ENCODE measurements at places on chromosomes 7 and 10.
A peak's percentile ranks its signal among the peaks of the same experiment; 100 is the strongest.

- DNase-seq, result no peak
These were observed 23.8 kb downstream of the PEX1 start for GRCh38 chr7:92504563-92504962.

DNA sequence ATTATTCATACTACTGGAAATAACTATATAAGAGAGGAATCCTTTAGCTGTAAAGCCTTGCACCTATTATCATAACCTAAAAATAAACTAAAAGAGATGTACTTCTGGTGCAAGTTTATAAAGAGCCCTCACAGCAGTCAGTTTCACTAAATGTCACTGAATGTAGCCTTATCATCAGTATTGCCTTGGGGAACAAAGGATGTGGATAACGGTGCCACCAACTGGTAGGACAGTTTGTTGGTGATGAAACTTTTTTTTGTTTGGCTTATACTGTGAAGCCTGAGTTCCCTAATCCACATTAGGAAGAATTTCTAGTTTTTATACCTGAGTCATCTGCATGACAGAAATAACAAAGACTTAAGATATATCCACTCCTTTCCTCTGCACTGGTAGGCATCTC lies 117.9 kb upstream of the COL1A2 start:
- DNase-seq, result no peak

- DNase-seq, result no peak
These were observed 71.4 kb downstream of the HTR5A start for GRCh38 chr7:155141562-155141961.

- DNase-seq, result no peak
These were observed 54.4 kb downstream of the MTPAP start for GRCh38 chr10:30294476-30295240.

DNA sequence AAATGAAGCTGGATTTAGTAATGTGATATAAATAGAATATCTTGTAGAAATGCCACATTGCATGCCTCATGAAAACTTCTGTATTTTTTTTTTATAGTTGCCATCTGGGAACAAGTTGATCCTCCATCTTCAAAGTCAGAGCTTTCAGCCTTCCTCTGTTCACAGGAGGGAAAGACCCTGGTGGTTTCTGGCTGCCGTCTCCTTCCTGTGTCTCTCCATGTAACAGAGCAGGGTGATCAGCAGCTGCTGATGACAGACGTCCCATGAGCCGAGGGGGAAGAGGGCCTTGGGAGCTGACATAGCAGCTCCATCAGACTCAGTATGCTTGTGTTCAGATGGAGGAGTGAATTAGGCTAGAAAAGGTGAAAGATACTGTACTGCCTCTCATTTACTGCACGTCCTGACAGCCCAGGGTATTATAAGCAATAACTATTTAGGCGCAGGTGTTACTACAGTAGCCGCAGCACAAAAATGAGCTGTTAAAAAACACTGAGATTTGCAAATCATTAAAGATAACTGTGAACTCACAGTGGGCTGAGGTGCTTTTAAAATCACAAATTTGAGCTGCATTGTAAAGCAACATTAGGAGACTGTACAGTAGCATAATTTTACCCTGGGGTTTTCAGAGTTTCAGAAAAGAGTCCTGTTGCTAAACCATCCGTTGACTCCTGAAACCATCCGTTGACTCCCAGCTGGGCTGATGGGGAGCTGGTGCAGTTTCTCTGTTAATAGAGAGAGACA lies 103.3 kb downstream of the CFAP58 start:
- DNase-seq, result no peak

DNA sequence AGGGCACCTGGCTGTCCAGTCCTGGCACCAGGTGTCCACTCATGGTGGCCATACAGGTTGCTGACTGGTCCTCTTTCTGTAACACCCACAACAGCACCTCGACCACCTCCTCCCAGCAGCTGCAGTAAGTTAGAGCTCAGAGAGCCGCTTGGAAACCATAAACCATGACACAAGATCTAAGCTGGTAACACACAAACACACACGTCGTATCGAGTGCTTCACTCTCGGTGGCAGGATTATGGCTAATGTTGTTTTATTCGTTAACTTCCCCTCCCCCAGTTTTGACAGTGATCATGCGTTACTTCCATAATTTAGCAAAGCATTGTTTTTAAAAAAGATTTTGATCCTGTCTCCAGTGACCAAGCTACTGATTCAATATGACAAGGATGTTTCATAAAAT lies 59.7 kb downstream of the CAMK2B start:
- no peak for DNase-seq

DNA sequence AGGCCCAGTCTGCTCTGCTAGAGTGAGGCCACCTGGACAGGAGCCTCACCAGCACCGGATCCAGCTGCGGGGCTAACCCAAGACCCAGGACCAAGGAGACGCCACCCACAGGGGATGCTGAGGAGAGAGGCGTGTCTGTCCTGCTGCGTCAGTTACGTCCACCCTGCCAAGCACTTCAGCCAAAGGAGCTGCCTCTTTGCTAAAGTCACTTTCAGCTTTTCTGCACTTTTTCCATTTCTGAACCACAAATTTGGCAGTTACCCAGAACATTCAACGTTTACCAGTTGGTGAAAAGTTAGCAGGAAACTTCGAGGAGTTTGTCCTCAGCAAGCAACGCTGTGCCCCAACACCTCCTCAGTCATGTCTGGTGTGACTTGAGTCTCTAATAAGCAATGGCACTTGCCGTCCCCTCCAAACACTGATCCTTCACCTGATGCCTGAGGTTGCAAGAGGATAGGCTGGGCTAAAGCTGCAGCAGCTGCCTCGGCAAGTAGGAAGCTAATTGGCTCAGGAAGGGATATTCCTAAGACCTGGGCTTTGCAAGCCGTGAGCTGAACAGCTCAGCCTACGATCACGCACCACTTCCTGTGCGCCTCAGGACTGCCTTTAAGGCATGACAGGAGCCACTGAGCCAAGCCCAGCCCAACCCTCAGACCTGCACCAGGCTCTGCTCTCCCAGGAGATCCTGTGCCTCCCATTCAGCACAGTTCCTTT lies 40.1 kb downstream of the KCNH2 start:
- DNase-seq, result peak; percentile 42

DNA sequence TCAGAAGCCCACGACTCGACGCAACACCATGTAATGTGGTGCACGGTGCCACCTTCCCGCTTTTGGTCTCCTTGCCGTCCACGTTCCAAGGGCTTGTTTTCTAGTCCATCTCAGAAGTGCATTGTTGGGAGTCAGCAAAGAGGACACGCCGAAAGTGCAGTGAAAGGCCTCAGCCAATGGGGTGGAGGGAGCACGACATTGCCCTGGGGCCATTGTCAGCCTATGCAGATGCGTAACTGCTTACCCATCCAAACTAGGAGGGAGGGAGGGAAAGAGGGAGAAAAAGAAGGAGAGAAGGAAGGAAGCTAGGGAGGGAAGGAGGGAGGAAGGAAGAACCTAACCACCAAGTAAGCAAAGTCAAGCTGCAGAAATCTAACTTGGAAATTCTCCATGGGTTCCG lies 202.4 kb downstream of the CCDC3 start:
- no peak for DNase-seq

DNA sequence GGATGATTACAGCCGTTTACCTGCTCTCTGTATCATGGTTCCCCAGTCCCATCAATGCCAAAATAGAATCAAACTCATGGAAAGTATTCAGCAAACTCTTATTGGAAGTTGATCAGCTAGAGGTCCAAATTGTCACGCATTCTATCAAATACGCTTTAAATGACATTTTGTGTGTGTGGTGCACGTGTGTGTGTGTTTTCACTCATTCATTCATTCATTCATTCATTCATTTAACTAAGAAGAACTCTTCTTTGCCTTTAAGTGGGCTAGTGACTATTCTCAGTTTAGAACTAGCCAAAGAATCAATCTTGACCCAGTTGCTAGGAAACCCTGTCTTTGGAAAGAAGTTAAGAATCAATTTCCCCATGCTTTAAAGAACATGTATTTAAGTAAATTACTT lies 102.8 kb downstream of the RTKN2 start:
- DNase-seq, result no peak

DNA sequence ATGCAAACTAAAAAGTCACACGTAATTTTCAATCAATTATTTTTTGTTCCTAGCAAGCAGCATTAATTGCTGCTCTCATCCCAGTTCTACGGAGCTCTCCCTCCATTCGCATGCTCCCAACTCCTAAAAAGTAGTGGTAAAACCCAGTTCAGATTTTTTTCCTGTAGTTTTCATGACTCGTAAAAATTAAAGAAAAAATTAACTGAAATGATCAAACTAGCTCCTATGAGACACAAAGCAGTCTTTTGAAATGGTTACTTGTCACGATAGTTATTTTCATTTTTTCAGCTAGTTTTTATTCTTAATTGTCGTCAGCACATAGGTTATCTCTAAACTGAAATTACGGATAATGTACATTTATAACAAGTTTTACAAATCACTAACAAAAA lies 1.8 kb downstream of the HNRNPA2B1 start:
- no peak for DNase-seq

DNA sequence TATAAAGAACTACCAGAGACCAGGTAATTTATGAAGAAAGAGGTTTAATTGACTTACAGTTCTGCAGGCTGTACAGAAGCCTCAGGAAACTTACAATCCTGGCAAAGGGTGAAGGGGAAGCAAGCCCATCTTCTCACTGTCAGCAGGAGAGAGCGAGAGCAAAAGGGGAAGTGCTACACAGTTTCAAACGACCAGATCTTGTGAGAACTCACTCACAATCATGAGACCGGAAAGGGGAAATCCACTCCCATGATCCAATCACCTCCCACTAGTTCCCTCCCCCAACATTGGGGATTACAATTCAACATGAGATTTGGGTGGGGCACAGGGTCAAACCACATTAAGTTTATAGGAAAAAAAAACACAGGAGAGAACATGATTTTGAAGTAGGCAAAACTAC lies 222.1 kb upstream of the SHH start:
- no peak for DNase-seq

DNA sequence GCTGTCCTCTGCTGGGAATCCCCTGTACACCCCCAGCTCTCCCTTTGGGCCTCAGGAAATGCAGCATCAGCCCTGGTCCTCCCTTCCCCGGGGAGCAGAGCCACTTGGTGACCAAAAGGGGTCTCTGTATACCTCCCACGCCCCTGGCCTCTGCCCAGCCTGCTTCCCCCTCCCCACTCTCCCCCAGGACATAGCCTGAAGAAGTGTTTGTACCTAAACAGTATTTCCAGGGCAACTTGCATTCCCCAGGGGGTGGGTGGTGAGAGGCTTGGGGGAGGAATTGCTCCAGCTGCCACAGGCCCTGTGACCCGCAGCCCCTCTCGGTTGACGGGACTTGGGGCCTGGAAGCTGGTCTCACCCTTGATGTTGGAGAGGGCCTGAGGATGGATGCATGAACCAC lies 39.3 kb downstream of the TMEM270 start:
- DNase-seq, result no peak

- no peak for DNase-seq
These were observed 38.4 kb downstream of the ALDH18A1 start for GRCh38 chr10:95618101-95618500.

GRCh38 chr10:28719789-28720436 lies 42.6 kb downstream of the BAMBI start:
- DNase-seq, result no peak

- no peak for DNase-seq
These were observed 2.6 kb downstream of the PRPF18 start for GRCh38 chr10:13589316-13589715.

- no peak for DNase-seq
These were observed 104.9 kb upstream of the FAM180A start for GRCh38 chr7:135853499-135853898.

- DNase-seq, result no peak
These were observed 49.5 kb downstream of the ASAH2B start for GRCh38 chr10:50788951-50789945.

- no peak for DNase-seq
These were observed at the start of gene HOXA5 for GRCh38 chr7:27143023-27143949. HOXA5 (minus strand) TSS chr7:27143681; CDS start chr7:27143607, 74 bp downstream.

- DNase-seq, result no peak
These were observed 3.1 kb downstream of the AHCYL2 start for GRCh38 chr7:129227646-129228578.

DNA sequence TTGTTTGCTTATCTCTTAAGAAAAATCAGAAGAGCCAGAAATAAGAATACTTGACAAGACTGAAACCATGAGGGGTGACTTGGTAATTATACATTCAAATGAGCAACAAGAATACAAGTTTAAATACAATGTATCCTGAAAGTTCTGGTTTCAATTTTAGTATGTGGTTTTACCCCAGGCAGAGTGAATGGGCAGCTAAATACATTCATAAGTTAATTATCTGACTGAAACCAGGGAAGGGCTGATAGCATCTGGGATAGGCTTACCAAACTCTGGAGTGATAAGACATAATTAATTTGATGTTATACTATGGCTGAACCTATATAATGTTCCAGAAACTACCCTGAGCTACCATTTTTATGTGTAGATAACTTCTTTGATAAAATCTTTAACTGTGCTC lies 252.2 kb upstream of the PLXNA4 start:
- DNase-seq, result no peak

Data from stimulated activated CD4-positive, alpha-beta T cell treated with anti-CD3 and anti-CD28 coated beads, Interleukin-4, amount 100 ng/mL, for 24 hours (primary cell).